OCI-M1 (cell line): ENCODE measurements at places on chromosomes 4 and X.

DNA sequence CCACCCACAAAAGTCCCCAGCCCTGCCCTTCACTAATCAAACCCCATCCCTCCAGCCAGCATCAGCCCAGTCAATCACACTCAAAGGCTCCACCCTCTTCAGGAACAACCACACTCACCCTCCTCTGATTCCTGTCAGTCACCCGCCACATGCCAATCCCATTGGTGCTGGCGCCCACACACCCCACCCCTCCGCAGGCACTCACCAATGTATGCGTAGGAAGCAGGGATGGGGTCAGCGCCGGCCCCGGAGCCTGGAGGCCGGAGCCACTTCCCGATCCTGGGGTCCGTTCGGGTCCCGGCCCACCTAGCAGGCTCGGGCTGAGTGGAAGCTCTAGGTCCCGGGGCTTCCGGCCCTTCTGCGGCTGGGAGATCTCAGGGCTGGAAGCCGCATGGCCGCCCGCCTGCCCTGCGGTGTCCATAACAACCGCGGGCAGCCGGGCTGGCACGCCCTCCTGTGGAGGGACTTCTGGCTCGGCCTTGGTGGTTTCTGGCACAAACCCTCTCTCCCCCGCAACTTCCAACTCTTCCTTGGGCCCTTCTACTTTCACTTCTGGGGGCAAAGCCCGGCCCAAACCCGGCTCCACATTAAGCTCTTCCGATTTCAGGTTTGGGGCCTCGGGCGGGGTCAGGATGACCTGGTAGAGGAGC is 7.9 kb upstream of the CFP start:
- peak; percentile 87 for DNase-seq

GRCh38 chr4:122673252-122673651 is 52.4 kb upstream of the IL21 start:
- DNase-seq: no peak

DNA sequence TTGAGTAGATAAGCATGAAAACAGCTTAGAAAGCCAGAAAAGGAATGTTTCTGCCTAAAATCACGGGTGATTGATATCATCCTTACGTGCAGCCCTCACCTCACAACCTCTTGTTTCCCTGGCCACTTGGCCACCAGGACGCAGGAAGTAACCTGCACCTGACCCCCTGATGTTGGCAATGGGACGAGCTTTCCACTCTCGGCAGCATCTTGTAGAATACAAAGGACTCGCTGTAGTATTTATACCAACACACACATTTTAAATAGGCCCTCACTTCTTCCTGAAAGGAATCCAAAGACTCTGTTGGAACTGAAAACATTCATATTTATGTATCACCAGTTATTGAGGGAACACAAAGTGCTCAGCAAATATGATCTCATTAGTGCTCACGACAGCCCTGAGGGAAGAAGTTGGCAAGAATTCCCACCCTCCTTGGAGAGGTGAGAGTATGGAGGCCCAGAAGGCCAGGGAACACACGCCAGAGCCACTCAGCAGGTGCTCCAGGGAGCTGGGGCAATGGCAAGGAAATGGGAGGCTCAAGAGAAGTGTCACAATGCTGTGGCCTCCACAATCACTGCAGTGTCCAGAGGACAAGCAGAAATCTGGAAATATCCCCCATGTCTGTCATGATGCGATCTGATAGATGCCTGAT is 103.3 kb upstream of the KIT start:
- no peak for DNase-seq

DNA sequence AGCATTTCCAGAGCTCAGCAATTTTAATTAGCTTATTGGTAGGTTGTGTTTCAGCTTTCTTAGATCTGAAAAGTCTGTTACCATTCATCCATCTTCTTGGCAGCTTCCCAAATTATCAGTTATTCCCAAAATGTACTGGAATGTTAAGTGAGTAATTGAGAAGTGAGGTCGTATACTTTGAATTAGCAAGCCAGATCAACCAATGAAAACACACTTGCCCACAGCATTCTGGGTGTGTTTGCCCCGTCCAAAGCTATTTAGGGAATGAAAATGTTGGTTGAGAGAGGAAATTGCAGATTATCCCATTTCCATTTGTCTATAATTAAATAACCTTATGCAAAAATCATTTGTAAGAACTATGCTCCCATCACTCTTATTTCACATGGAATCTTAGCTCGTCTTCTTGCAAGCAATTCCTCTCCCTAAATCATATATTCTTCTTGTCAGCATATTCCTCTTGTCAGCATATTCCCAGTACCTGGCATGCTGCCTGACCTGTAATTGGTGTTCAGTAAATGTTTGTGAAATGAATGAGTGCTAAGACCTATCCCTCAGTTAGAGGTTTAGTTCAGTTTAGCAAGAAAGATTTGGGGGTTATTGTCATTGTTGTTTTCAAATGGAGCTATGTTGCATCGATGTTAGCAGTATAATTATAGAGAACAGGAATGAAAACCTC is 23.3 kb upstream of the ANTXR2 start:
- DNase-seq: no peak

- DNase-seq: no peak
These were observed 40.6 kb downstream of the USP26 start for GRCh38 chrX:133056341-133056740.

GRCh38 chr4:114465766-114466165 is 132.8 kb upstream of the UGT8 start:
- DNase-seq: no peak

DNA sequence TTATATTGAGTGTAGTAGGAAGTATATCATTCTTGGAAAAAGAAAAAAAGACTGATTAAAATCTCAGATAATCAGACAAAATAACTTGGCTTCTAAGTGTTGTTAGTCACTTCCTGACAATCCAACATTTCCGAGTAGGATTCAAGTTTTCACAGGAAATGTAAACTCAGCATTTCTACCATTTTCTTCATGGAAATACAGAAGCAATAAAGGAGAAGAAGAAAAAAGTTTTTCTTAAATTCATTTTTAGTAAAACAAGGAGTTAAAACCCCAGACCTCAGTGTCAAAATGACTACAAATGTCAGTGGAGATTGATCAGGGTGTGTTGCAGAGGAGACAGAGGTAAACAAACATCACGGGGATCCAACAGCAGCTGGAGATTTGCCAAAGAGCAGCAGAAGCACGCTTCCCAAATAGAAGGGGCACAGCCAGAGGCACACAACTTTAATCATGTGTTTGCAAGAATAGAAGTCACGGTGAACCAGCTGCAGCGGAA is 129.3 kb upstream of the FAM9B start:
- DNase-seq: peak; percentile 7

GRCh38 chr4:105469736-105470135 is 4.1 kb downstream of the PPA2 start:
- DNase-seq: no peak

DNA sequence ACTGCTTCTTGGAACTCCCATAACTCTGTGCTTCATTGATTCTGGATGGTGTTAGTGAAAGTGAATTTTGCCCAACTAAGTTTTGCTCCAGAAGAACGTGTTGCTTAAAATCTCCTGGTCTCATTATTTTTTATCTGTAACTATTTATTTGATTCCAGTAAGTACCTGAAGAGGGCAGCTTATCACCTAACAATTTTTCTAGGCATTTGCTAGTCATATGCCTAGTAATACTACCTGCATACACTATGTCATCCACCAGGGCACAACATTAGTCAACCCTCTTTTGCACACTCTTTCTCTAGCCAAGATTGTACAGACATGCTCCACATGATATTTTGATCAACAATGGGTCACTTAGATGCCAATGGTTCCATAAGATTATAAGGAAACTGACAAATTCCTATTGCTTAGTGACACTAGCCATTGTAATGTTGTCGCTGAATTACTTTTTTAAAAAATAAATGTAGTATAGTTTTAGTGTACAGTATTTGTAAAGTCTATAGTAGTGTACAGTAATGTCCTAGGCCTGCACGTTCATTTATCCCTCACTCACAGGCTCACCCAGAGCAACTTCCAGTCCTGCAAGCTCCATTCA is 499.9 kb upstream of the AADAT start:
- DNase-seq: peak; percentile 76

DNA sequence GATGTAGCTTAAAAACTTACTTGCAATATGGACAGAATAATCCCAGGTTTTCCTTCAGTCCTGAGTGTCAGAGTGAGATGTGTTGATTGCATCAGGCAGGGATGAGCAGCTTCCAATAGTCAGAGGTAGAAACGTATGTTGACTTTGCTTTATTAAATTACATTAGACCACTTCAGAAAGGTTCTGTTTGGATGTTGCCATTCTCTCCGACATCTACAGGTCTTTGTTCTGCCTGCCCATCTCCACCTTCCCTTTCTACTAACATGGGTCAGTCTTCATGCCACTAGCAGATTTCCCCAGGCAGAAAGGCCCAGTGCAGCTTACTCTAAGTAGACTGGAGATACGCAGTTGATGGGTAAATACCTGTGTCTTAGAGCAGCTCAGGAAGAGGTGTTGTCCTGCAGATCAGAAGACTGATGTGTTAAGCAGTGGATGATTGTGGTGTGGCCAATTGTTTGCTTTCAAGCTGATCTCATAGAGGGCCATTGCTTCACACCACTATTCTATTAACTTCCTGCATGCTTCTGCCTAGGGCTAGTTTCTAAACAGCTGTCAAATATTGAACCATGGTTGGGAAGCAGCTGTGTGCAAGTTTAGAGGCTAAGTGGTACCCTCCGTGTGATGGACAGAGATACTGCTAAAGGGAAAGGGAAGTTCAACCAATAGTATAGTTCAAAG is 1.8 kb downstream of the FRMPD4 start:
- no peak for DNase-seq

DNA sequence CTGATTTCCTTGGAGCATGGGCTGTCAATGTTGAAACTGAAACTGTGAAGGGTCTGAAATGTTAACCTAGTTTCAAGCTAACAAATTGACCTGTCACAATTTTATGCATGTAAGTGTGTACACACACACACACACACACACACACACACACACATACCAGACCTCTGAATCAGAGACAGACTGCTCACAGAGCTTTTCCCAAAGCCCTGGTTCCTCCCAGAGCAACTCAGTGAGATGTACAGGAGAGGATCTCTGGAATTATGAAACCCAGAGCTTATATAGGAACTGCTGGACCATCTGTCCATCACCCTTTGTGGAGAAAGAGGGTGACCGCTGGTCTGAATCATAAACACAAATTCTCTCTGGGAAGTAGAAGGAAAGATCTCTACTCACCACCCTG is 228.1 kb upstream of the PRPS2 start:
- DNase-seq: no peak

DNA sequence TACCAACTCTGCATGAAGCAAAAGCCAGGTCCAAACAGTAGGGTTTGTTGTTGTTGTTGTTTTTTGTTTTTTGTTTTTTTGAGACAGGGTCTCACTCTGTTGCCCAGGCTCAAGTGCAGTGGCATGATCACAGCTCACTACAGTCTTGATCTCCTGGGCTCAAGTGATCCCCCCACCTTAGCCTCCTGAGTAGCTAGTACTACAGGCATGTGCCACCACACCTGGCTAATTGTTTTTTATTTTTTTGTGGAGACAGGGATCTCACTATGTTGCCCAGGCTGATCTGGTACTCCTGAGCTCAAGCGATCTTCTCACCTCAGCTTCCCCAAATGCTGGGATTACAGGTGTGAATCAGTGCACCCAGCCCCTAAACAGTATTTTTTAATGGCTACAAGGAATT is 6.2 kb downstream of the S100P start:
- no peak for DNase-seq
